ENCODE measurements at places on chromosomes 12 and 14. TPM values are rescaled to one million over a fixed set of nuclear protein-coding genes. Genes with fewer than 3 reads are reported as not detected.

LMO3 gene
- 28.2 TPM for total RNA-seq

LMNTD1 gene
- total RNA-seq: not detected

ATP23 gene
- 3.9 TPM for total RNA-seq

- DNase-seq: no peak
Measured at GRCh38 chr14:63891148-63891975, 38.6 kb downstream of the SYNE2 start.

DNA sequence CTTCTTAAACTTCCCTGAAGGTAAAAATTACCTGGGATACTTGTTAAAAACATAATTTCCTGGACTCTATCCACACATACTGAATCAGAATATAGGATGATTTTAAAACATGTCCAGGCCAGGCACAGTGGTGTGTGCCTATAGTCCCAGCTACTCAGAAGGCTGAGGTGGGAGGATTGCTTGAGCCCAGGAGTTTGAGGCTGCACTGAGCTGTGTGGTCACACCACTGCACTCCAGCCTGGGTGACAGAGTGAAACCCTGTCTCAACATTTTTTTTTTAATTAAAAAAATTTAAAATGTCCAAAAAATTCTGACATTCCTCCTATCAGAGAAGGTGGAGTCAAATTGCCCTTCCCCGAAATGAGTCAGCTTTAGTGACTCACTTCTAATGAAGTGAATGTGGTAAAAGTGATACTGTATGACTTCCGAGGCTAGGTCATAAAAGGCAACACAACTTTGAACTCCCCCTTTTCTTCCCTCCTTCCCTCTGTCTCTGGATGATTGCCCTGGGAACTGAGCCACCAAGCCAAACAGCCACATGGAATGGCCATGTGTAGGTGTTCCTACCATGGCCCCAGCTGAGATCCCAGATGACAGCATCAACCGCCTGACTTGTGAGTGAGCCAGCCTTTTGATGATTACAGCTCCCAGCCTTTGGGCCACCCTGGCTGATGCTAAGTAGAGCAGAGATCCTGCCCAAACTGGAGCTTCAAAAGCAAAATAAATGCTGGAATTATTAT is 36.3 kb downstream of the LIMA1 start:
- DNase-seq: peak; percentile 93

DNA sequence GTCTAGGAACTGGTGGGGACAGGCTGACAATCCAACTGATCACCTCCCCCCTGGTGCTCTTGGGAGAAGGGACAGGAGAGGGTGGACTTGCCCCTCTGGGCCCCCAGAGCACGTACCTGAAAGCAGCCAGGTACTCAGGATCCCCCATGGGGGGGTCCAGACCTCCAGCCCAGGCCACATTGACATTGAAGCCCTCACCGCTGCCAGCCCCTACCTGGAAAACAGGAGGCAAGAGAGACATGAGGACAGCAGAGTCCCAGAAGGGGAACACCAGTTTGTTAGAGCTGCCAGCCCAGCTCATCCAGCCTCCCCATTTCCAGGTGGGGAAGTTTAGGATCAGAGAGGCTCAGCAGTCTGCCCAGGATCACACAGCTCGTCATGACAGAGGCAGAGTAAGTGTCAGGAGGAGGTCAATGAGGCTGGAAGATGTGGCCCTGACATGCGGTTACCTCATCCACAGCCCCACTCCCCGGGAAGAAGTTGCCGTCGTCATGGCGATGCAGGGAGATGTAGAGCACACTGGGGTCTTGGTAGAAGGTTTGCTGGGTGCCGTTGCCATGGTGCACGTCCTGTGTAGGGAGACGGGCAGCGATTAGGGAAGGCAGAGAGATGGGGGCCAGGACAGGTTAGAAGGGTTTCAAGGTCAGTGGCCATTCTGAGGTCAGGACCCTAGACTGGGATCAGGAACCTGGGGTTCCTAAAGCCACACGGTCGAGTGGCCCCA is 14.7 kb downstream of the SLC48A1 start:
- no peak for DNase-seq

- no peak for DNase-seq
Measured at GRCh38 chr14:94470311-94470710, 5.7 kb downstream of the SERPINA9 start.

- DNase-seq: no peak
Measured at GRCh38 chr14:93114068-93114710, 1.5 kb downstream of the ITPK1 start.

GRCh38 chr12:102873077-102873476 is 44.0 kb downstream of the PAH start:
- no peak for DNase-seq

GRCh38 chr12:113414519-113415038 is 7.6 kb upstream of the SDSL start:
- DNase-seq: peak; percentile 59

DNA sequence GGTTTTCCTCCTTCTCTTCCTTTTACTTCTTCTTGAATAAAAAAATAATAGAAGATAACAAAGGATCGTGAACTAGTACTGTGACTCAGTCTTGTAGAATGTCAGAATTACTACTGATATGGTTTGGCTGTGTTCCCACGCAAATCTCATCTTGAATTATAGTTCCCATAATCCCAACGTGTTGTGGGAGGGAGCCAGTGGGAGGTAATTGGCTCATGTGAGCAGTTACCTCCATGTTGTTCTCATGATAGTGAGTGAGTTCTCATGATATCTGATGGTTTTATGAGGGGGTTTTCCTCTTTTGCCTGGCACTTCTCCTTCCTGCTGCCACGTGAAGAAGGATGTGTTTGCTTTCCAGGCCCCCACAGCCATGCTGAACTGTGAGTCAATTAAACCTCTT is 549.6 kb downstream of the DIO2 start:
- DNase-seq: no peak

- DNase-seq: no peak
Measured at GRCh38 chr12:101671157-101671791, 26.2 kb upstream of the CHPT1 start.

DNA sequence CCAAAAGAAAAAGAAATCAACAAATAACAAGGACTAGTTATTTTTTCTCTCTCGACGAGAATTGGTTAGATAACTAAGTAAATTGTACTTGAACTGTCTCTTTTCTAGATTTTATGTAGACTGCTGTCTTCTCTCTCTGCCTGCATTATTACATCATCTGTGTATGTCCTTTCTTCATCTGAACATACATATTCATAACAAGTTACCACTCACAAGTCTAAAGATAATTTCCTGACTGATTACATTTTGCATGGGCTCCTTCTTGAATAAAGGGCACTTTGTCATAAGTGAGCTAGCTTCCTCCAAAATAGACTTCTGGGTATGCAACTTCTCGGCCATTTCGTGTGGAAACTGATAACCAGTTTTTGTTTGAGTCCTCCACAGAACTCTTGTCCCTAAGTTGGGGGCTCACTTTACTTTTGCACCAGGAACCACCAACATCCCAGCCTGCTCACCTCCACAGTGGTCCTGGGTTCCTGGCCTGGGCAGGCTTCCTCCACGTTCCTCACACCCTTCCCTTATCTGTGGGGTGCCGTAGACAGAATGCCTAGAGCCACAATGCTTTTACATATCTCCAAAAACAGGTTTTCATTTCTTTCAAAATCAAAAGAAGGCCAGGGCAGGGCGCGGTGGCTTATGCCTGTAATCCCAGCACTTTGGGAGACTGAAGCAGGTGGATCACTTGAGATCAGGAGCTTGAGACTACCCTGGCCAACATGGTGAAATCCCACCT is 6.2 kb upstream of the DDX47 start:
- DNase-seq: no peak

GRCh38 chr12:27095346-27095745 is 13.0 kb upstream of the C12orf71 start:
- DNase-seq: no peak

All from aorta (tissue), 5 donors.